Progenitor cell of endocrine pancreas (in vitro differentiated cells): ENCODE measurements at places on chromosomes 12 and 14.
A peak's percentile ranks its signal among the peaks of the same experiment; 100 is the strongest.

GRCh38 chr12:8870586-8870985 is 43.7 kb upstream of the PHC1 start:
- DNase-seq, result no peak

DNA sequence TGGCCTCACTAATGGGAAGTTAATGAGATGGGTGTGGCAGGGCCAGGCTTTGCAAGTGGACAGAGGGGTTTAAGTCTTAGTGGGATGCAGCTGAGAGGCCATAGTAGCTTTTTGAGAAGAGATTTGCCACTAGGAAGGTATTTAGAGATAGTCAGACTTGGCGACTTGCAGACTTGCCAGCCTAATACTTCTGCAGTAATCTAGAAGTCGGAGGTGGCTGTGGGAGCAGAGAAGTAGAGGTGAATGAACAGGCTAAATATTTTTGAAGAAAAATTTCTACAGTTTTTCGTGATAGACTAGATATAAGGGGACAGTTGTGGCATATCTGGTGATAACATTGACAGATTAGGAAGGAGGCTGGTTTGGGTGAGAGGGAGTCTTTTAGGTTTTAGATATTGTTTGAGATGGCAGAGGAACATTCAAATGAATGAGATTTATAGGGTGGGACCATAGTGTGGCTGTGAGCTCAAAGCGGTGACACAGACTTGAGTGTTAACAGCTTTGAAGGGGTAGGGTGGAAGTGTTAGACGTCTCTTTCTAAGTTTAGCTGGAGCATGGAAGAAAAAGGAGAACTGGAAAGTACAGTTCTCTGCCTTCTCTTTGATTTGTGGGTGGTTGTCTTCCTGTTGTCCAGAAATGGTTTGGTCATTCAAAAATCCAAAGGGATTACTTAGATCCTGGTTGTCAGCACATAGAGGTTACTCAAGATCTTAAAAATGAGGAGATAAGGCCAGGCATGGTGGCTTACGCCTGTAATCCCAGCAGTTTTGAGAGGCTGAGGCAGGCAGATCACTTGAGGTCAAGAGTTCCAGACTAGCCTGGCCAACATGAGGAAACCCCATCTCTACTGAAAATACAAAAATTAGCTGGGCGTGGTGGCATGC is 44.9 kb downstream of the MAPKAPK5 start:
- no peak for DNase-seq

- DNase-seq, result no peak
Measured at GRCh38 chr12:12683136-12683697, 12.8 kb downstream of the GPR19 start.

DNA sequence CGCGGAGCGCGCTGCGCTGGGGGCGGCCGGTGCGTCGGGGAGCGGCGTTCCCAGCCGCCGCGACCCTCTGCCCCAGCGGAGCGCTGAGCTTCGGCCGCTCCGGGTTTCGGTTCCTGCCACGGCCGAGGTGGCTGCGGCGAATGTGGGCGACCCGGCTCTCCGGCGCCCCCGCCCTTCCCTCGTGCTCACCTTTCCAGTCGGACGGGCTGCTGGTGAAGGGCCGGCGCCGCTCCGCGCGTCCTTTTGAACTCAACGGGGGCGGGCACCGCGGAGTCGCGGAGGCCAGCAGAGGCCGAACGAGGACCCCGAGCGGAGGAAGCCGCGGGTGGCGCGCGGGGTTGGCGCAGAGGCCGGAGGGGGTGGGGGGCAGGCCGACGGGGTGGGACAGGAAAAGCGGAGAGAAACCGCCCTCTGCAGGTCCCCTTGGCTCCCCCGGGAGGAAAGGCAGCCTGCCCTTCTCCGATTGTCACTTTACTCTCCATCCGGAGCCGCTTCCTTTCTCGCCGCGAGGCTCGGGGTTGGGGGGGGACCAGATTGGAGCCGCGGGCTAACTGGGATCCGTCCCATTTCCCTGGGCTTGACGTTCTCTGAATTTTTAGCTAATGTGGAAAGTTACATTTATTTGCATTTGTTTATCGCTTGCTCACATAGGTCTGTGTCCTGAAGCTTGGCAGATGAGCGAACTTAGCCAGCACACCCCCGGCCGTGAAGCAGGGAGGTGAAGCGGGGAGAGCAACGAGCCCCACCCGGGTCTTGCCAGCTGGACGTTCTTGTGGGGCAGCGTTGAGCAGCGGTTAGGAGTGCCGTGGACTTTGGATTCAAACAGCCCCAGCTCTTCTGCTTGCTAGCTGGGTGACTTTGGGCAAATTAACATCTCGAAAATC is at the start of gene SMAGP:
TSS of gene SMAGP (minus strand) at position 349 of the 884 bp plus-strand sequence. CDS start 1,137 bp downstream, outside the sequence.
- peak; percentile 88 for DNase-seq

DNA sequence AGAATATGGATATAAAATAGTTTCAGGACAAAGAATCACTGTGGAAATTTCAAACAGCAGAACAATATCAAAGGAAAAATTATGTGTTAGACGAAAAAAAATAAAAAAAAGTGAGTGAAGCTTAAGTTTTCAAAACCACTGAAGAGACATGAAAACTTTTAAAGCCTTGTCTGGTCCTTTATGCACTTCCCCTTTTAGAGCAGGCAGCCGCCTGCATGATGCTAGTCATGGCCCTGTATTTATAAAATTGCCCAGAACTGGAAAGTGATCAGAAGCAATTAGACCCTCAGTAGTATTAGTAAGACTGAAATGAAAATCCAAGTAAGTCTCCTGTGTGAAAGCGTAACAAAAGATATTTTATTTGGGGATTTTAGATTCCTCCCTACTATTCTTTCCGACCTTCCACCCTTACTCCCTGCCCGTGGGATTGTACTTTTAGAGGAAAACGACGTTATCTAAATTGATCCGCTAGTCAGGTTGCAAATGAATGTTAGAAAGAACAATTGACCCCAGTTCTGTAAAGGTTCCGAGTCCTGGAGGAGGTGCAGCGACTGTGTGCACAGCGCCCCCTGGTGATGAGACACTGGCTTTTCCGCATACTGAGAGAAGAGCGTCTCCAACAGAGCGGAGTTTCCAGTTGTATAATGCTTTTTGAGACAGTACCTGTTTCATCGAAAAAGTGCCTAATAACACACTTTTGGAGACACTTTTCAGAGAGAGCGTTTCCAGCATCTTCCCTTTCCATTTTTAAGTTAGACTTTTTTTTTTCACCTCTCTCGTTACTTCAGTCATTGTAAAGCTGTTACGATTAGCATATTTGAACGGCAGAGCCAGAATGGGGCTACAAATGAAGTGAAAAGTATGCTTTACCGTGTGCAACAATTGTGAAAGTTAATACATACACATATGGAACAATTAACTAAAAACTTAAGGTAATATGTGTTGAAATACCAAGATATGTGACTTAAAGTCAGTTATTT is 12.4 kb downstream of the MGST1 start:
- peak; percentile 37 for DNase-seq

GRCh38 chr14:88791629-88792472 is 902 bp downstream of the EML5 start:
- DNase-seq, result no peak

DNA sequence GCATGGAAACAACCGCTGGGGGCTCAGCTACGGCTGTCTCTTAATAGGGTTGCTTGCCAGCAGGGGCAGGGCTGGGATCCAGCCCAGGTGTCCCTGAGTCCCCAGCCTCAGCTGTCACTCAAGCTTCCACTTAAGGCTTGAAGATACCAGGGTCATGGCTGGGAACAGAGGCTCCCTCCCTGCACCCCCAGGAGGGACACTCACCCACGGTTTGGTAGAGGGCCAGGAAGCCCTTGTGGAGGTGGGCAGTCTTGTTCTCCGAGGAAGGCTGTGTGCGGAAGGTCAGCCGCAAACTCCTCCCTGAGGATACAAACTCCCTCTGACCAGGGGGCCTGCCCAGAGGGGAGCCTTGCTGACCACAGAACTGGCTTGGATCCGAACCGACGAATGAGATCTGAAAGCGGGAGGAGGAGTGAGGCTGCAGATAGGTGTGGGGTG is 7.3 kb downstream of the C1RL start:
- no peak for DNase-seq

DNA sequence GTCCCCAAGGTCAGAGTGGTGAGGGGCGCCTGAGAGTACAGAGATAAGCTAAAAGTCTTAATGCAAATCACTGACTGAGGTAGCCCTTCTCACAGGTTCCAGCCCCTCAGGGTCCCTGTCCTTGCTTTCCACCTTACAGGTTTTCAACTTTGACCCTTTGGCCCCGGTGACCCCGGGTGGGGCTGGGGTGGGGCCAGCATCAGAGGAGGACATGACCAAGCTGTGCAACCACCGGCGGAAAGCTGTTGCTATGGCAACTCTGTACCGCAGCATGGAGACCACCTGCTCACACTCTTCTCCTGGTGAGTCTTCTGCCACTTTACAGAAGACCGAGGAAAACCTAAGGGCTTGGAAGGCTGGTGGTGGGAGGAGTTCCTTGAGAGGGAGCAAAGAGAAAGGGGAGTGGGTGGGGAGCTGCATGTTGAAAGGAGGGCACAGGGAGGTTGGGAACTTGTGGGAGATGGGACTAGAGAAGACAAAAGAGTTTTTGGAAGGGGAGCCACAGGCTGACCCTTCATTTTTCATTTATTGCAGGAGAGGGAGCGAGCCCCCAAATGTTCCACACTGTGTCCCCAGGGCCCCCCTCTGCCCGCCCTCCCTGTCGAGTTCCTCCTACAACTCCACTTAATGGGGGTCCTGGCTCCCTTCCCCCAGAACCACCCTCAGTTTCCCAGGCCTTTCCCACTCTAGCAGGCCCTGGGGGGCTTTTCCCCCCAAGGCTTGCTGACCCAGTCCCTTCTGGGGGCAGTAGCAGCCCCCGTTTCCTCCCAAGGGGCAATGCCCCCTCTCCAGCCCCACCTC is 2.4 kb downstream of the MBD6 start:
- no peak for DNase-seq

GRCh38 chr14:92582706-92583452 is 69.3 kb downstream of the RIN3 start:
- no peak for DNase-seq

DNA sequence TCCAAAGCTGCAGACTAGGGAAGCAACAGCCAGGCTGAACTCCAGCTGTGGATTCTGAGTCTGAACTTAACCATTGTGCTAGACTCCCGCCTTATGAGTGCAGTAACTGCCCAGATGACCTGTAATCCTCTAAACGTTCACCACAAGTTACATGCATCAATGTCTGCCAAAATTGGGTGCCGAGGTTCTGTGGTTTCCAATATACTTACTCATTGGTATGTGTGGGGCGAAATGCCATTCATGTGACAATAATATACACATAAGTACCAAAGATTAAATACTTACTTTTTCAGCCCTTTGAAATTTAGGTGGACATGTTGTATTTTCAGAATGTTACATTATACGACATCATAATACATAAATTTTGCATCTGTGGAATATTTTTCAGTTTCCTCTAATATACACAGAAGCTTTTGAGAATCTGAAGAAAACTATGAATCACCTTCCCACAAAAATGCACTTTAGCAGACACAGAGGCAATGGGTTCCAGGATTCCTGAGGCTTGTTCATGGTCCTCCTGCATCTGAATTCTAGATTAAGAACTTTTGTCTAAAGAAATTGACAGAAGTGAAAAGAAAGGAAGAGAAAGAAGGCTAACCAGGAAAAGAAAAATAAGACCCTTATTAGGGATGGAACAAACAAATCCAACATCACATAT is 31.7 kb downstream of the GRIP1 start:
- DNase-seq, result no peak

GRCh38 chr14:54713379-54713778 is 146.5 kb downstream of the SAMD4A start:
- DNase-seq, result no peak

- no peak for DNase-seq
Measured at GRCh38 chr12:114665411-114666260, 18.3 kb downstream of the TBX3 start.

DNA sequence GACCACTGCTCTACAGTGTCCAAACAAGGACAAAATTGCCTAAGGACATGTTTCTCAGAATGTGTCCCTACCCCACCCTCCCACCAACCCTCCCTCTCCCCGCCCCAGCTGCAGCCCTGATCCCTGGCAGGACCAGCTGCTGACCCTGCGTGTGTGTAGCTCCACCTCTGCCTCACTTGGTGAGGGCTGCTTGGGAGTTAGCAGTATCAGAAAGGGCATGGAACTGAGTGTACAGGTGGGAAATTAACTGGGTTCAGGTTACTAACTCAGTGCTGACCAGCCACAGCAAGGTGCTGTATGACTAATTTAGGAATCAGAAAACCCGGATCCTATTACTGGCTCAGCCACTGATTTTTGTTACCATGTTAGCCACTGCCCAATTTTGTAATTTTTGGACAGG is 11.3 kb upstream of the PLEKHD1 start:
- no peak for DNase-seq

- no peak for DNase-seq
Measured at GRCh38 chr12:29743077-29743476, 40.7 kb downstream of the TMTC1 start.

DNA sequence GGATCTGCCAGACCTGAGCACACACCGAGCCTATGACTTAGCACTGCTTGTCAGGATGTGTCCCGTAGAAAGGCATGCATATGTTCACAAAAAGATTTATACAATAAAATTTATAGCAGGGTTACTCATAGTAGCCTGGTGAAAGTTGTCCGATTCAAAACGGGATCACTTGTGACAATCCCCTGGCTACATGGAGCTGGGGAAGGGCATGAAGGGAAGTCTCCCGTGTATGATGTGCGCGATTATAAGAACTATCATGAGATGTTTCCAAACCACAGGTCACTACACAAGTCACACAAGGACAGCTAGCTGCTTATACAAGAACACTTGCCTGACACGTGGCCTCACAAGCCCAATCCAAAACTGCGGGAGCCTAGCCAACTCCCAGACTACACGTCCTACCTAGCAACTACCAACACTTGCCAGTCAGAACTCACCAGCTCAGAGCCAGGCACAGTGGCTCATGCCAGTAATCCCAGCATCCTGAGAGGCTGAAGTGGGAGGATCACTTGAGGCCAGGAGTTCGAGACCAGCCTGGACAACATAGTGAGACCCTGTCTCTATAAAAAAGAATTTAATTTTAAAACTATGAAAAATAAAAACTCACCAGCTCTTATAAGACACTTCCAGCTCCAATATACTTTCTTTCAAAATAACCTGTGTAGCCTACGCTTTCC is 7.5 kb upstream of the CDCA4 start:
- no peak for DNase-seq

- DNase-seq, result no peak
Measured at GRCh38 chr12:23099604-23100003, 474.6 kb downstream of the ETNK1 start.

DNA sequence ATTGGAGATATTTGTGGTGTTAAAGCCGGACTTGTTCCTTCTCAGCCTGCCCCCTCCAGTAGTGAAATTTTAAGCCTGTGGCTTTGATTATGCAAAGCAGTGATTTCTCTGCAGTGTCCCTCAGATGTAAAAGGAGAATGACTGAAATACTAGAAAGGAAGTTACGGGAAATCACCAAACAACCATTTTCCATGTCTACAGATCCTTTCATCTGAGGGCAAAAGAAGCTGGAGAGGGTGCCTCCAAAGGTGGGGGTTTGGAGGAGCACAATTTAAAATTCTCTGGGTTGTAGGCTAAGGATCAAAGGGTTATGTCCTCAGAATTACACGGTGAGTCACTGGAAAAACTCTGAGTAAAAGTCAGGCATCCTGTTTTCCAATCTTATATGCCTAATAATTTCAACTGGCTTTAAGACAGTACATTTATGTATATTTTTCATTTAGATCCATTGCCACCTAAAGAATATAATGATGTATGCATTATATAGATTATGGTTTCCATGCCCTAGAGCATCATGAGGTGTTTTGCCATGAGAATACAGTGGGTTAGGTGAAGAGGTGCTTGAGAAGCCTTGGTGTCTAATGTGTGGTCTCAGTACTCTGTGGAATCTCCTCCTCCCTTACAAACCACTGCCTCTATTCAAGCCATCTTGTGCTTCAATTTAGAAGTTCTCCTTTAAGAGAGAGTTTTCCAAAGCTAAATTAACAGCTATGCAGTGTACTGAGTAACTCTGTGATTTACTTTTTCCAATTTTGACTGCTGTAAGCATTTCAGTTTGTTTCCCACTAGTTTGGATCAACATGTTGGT is 362.1 kb downstream of the RAD51B start:
- DNase-seq, result no peak
